GM12891 (cell line): ENCODE measurements at places on chromosomes 11 and 22.
A peak's percentile ranks its signal among the peaks of the same experiment; 100 is the strongest.

DNA sequence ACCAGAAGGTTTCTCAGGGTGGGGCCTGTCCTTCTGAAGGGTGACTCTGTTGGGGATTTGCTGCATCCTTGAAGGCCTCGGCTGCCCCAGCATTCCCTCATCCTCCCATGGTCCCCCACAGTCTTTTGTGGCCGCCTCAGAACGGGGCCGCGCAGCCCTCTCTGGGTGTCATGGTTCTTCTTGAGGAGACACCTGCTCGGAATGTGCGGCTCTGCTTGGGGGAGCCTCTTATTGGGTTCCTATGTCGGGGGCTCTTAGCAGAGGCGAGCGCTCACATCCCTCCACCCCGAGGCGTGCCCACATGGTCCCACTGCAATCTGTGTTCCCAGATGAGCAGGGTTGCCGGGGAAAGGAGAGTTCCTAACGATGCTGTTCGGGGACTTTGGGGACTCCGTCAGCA is 1008.4 kb downstream of the BRD1 start:
- no peak for DNase-seq

DNA sequence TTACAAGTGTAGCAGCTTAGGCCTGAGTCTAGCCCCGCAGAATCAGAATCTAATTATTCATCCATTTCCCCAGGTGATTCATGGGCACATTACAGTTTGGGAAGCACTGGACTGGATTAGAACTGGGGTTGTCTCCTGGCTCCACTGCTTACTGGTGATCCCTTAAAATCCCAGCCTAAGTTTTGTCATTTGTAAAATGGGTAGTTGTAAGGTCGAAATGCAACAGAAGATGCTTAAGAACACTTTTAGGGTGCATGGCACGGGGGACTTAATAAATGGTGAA is 1.3 kb downstream of the STX3 start:
- DNase-seq = no peak

GRCh38 chr11:119722281-119722794 is 6.7 kb downstream of the NECTIN1 start:
- DNase-seq = no peak

- no peak for DNase-seq
These were observed 863.3 kb downstream of the TBC1D22A start for GRCh38 chr22:47625531-47626427.

- no peak for DNase-seq
These were observed 85.6 kb downstream of the CACNG2 start for GRCh38 chr22:36617694-36618522.

DNA sequence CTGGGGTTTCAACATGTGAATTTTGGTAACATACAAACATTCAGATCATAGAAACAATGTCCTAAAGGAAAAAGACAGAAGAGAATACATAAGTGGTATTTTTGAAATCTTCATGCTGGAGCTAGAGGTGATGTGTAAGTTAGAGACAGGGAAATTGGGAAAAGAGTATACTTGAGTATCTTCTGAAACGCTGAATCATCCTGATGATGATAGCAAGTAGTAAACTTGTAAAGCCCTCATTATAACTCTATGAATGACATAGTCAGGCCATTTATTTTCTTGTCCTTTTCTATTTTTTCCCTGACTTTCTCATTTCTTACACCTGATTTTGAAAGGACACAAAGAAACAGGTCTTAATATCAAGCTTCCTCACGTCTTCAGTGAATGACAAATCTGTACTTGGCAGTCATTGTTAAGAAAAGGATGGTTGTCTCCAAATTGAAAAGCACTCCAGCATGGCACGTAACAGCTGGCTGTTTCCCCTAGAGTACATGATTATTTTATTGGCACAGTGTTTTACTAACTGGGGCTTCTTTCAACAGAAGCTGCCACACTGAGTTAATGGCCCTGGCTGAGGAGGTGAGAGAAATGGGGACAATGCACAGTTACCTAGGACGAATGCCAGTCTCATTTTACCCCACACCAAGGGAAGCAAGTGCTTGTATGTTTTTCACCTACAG is 140.7 kb upstream of the CTSC start:
- DNase-seq = no peak

DNA sequence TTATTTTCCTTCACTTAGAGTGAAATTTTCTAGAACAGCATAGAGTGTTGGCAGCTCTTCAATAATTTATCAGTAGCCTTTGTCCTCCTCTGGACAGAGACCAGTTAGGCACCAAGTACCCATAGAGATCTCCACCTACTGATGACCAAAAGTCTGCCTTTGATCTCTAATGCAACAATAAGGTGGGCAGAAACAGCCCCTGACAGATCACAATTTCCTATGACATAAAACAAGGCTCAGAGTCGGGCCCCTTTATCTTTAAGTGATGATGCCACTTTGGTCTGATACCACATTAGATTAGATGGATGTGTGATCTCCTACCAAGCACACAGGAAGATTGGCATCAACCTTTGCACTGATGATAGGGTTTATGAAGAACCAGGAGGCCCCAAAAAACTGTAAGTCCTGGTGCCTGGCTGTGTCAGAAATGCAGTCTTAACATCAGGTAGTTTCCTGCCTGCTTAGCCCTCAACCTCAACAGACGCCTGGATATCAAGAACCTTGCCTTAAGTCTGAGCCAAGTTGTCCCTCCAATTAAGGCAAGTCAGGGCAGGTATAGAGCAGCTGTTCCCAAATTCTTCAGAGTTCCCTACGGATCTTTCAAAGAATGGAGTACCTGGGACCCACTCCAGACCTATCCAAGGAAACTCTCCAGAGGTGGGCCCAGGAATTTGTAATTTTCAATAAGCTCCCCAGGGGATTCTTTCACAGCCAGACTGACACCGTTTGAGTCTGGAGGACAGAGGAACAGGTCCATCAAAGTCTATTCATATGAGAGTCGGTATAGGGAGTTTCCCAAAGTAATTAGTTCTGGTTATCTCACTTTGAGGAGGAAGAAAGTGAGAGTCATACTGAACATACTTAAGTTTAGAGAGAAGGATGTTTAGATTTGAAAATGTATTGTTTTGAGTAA is 30.6 kb upstream of the TMPRSS4 start:
- no peak for DNase-seq

- no peak for DNase-seq
These were observed 261.4 kb downstream of the TBC1D22A start for GRCh38 chr22:47023871-47024270.

DNA sequence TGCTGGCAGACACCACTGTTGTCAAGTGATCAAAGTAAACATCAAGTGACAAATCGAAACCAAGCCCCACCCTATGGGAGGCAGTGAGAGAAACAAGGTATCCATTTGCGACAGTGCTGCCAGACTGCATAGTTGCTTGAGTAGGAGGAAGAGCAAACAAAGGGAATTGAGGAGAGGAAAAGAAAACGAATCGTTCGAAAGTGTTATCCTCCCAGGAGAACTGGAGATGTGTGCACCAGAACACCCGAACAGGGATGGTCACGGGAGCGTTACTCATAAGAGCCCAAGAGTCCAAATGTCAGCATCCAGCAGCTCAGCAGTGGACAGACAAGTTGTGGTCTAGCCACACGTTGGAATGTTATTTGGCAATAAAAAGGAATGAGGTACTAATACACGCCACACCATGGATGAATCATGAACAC is 58.4 kb upstream of the NUP50 start:
- no peak for DNase-seq

GRCh38 chr11:62492586-62492985 is 54.0 kb downstream of the AHNAK start:
- DNase-seq = no peak

GRCh38 chr11:79466411-79466810 is 25.6 kb upstream of the TENM4 start:
- no peak for DNase-seq

DNA sequence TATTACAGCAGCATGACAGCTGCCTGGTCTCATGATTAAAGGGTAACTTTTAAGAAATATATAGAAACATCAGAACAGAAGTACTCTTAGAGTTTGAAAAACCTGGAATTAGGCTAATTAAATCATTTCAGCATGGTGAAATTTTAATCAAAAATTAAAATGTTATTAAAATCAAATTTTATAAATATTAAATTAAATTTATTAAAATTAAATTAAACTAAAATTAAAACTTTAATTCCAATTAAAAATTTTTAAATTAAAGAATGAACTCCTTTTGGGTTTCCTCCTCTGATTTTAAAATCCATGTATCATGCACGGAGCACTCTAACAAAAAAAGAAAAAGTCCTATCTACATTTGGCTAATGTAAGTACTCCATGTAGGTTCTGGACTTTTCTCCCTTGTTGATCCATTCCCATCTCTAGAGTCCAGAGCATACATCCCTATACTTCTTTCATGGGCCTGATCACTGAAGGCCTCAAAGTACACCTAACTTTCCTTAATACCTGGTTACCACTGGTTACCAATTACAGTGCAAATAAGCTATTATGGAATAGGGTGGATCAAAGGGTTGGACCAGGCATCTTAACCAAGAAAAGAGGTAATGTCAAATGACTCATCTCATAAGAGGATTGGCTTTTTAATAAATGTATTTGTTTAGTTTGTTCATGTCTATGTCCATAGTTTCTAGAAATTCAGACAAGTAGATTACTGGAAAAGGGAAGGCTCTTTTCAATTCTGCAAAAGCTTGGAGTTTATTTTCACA is 48.4 kb upstream of the MUC15 start:
- no peak for DNase-seq

DNA sequence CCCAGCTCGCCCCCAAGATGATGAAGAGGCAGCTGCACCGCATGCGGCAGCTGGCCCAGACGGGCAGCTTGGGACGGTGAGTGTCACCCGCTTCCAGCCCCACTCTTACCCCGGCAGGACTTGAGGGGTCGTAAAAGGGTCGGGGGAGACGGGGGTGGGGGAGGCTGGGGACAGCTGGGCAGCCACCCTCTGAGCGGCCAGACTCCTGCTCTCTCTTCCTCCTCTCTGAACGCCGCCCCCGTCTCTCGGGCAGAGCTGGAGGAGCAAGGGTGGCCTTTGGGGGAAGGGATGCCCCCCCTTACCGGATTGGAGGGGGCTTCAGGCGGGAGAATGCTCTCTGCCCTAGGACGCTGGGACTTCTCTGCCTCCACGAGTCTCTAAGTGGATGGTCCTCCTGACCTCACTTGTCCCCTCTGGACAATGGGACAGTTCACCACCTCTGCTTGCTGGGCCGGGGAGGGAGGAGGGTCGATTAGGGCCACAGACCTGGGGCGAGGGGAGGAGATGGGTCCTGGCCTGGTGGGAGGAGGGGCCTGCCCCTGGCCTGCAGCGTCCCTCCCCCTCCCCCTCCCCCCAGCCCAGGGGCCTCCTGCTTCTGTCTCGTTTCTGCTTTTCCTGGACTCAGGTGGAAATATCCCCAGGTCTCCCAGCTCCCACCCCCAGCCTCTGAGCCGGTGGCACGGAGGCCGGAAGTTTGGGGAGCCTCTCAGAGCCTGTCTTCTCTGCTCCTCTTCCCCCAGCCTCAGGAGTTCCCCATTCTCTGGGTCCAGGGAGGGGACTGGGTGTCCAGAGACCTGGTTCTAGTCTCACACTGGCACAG is 512 bp downstream of the SH3BP1 start:
- DNase-seq = no peak

- DNase-seq = no peak
These were observed 3.7 kb upstream of the RELT start for GRCh38 chr11:73372375-73372993.

DNA sequence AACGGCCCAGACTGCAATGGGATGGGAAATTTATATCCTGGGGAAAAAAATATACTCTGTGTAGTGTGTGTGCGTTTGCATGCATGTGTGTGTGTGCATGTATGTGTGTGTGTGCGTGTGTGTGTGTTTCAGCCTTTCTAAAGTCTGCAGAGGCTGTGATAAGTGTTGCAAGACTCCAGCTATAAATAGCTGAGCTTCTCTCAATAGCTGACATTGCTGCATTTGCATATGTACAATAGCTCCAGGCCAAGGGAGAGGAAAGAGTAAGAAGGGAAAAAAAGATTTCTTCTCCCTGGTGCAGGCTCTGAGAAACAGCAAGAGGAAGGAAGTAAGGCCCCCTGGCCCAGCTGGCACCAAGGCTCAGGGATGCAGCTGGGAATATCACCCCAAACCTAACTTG is 483.0 kb downstream of the MN1 start:
- DNase-seq = no peak

GRCh38 chr11:2963112-2963754 is 28.9 kb downstream of the NAP1L4 start:
- DNase-seq = no peak

- peak; percentile 26 for DNase-seq
These were observed 274.9 kb upstream of the CADM1 start for GRCh38 chr11:115778928-115779650.

DNA sequence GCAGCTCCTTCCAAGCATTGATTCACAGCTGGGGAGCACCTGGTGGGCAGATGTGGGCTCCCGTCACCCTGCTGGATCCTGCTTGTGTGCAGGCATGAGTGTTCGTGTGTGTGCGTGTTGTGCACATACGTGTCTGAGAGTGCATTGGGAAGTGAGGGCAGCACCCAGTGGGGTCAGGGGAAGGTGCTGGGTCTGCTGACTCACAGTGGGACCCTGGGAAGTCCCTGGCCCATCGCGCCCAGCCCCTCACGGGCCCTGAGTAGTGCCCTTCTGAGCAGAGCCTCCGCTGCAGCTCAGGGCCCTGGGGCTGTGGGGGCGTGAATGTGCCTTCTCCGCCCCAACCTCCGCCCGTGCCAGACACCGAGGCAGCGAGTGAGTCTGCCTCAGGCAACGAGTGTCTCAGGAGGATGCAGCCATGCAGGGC is 36.8 kb downstream of the WNT11 start:
- DNase-seq = no peak

GRCh38 chr11:59771605-59772004 is 16.4 kb downstream of the STX3 start:
- no peak for DNase-seq
